ENCODE measurements at places on chromosomes 16 and 17. TPM values are rescaled to one million over a fixed set of nuclear protein-coding genes. Genes with fewer than 3 reads are reported as not detected.

GRCh38 chr16:2019518-2019920, at the start of gene NPW:
Gene NPW, plus strand, starts transcription at chr16:2019785.
- H3K27ac ChIP-seq, result no peak within 1 kb of the TSS
- H3K4me1 ChIP-seq, result peaks cover 13% of the 10 kb centered on the region
- DNase-seq, result no peak
- H3K27me3 ChIP-seq, result no peaks in the 10 kb centered on the region
- H3K36me3 ChIP-seq, result no peaks in the 10 kb centered on the region

GRCh38 chr16:83830091-83830768, 22.5 kb downstream of the HSBP1 start:
- no peak overlapping the region for H3K4me3 ChIP-seq
- DNase-seq, result no peak
- H3K27ac ChIP-seq, result no peak overlapping the region
- H3K4me1 ChIP-seq, result no peaks in the 10 kb centered on the region
- H3K27me3 ChIP-seq, result no peaks in the 10 kb centered on the region

- no peak for DNase-seq
- no peak overlapping the region for H3K27ac ChIP-seq
- H3K4me3 ChIP-seq, result no peak overlapping the region
- H3K36me3 ChIP-seq, result no peaks in the 10 kb centered on the region
- no peaks in the 10 kb centered on the region for H3K4me1 ChIP-seq
Measured at GRCh38 chr17:17447264-17447663, 29.5 kb upstream of the MED9 start.

DNA sequence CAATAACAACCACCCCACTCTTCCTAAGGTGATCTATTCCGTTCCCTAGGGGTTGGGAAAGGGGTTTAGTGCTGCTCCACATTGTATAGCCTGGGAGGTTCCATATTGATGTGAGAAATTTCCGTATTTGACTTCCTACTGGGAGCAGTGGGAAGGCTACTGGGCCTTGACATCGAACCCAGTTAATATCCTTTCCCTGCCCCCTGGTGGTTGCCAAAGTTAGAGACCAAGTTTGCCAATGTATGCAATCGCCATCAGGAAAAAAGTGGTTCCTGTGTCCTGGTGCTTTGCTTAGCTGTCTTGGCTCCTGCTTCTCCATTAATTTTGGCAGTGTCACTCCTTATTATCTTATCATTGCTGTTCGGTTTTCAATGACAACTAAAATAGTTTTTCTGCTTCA, 914.9 kb downstream of the KCNJ2 start:
- H3K4me1 ChIP-seq, result no peaks in the 10 kb centered on the region
- H3K4me3 ChIP-seq, result no peak overlapping the region
- DNase-seq, result no peak
- no peak overlapping the region for H3K27ac ChIP-seq
- no peaks in the 10 kb centered on the region for H3K27me3 ChIP-seq

The HSBP1 gene
- 70.5 TPM for total RNA-seq

All from uterus (tissue), 4 donors.